Stimulated activated CD4-positive, alpha-beta T cell treated with anti-CD3 and anti-CD28 coated beads, Interleukin-1b, Interleukin-23, amount 100 ng/mL, for 1 hour (primary cell): ENCODE measurements at places on chromosomes 3 and 15.

DNA sequence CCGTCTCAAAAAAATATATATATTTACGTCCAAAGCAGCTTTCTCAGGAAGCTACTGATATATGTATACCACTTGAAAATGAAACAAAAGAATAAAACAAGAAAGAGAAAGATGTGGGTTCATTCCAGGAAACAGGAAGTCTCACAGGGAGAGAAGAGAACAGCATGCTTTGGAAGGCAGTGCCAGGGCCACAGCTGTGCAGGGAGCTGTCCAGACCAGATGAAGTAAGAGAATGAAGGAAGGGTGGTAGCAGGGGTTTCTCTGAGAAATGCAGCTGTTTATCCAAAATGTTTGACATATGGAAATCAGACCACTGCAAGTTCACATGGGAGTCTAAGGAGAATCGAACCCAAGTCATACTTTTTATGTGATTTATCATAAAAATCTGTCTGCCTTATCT lies 8.9 kb upstream of the GPR27 start:
- DNase-seq = no peak

- DNase-seq = no peak
Observed at GRCh38 chr15:29601811-29602210, 220.5 kb downstream of the TJP1 start.

- DNase-seq = no peak
Observed at GRCh38 chr15:40630313-40630712, 36.3 kb downstream of the KNL1 start.

DNA sequence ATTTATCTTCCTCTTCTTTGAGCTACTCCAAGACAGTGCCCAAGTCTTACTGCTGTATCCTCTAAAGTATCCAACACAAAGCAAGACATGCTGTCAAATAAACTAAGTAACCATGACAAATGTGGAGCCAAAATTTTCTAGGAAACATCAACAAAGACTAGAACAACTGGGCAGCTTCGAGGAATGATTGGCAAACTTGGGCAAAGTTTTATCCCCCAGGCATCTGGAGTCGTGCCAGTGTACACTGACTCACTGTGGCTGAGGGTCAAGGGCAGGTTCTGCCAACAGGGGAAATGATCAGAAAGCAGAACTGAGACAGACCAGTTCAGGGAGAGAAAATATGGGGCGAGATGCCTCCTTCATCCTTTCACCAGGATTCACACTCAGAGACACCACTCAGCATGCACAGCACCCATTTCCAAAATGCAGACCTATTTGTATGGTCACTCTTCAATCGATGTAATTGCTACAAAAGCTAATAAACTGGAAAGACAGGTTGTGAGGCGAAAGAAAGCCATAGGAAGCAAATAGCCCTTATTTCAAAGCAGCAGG lies 65.8 kb downstream of the MB21D2 start:
- DNase-seq = no peak
